Islet precursor cell (in vitro differentiated cells): ENCODE measurements at places on chromosomes 2 and 18.

DNA sequence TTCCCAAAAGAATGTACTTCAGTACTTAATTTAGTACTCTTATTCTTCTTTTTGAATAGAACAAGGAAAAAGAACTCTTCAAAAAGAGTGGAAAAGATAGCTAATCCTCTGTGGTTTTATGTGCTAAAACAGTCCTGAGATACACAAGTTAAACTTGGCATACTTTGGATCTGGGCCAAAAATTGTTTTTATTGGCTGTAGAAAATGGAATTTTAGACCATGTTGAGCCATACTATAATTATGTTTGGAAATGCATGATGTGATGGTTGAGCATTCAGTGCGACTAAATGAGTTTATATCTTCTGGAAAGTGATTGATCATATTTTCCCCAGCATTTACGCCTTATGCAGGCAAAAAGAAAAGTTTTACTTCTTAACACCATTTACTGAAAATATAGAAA lies 18.0 kb upstream of the PDE1A start:
- no peak for DNase-seq

- no peak for DNase-seq
Measured at GRCh38 chr2:168160897-168161296, 86.5 kb downstream of the STK39 start.

GRCh38 chr2:234292205-234292961 lies 204.5 kb downstream of the ARL4C start:
- DNase-seq, result no peak

DNA sequence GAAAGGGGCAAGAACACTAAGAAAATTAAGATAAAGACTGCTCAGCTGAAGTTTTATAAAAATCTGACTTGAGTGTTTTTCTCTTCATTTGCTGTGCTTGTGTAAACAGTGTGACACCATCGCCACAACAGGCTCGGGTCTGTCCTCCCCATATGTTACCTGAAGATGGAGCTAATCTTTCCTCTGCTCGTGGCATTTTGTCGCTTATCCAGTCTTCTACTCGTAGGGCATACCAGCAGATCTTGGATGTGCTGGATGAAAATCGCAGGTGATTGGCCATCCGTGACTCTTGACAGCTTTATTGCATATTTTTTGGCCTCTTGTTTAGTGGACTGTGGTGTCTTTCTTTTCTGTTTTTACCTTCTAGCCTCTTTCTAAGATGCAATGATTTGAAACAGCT lies 22.1 kb downstream of the MFF start:
- DNase-seq, result no peak

DNA sequence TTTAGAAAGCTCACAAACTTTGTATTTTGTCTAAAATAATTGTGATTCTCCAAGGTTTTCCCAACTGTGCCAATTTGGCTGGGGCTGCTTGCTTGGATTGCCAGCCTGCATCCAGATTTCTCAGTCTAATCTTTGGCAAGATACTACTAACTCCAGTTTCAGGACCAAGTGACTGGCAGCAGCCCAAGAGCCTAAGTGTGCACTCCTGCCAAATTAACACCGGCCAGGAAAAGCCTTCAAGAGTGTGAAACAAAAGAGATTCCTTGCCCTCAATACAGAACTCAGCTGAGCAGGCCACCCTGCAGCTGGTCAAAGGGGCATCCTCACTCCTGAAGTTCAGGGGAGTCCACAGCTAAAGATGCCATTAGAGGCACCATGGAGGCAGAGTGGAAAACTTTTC lies 589.0 kb upstream of the ACVR2A start:
- DNase-seq, result no peak

DNA sequence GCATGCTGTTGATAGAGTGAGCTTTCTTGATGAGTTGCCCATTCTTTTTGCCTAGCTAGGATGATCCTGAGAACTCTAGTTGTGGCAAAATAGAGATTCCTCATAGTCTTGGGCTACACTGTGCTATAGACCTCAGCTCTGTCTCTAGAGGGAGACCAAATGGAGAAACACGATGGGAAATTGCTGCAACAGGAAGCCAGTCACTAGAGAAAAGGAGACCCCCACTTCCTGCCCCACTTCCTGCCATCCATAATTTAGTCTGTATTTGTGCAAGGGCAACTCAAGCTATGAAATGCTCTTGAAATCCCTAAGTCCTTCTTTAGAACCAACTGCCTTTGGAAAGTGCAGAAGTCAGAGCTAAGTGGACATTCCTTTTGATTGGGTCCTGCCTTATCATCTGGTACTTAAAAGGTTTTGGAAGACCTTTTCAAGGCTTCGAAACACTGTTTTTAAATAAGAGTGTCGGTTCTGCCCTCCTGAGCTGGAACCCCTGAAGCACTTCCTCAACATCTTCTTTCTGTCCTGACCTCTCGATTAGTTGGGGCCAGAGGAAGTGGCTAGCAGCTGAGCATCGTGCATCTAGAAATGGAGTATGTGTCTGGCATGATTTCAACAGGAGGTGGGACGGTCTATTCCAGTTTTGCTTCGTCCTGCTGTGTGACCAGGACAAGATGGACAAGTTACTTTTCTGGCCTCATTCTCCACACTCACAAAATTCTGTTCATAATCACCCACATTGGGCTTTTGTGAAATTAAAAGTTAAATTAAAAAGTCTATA lies 8.6 kb upstream of the KCNE4 start:
- no peak for DNase-seq

GRCh38 chr2:38581193-38582147 lies 21.3 kb downstream of the HNRNPLL start:
- DNase-seq, result no peak

DNA sequence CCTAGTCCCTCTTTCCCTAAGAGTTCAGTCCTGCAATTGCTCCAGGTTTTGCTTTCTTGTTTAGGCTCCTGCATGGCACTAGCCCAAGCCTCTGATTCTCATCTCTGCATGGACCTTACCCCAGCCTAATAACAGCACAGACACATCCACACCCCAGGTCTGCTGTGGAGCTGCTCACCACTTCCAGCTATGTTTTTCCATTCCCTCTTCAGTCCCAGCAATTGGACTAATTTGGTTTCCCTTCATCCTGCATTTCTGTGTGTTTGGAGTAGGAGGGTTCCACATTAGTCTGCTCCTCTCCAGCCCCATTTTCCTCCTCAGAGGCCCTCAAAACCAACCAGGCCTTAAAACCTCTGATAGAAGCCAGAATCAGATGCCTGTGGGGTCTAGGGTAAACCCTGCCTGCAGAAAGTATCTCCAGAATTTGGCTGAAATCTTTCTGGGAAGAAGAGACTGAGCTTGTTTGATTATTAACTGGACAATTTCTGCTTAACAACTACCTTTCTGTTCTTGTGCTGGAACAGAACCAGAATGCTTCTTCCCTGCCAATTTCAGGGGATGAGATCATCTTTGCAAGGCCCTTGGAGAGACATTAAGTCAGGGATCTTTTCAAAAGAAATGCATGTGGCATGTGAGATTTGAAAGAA lies 95.9 kb downstream of the GFPT1 start:
- no peak for DNase-seq

GRCh38 chr2:117983040-117983439 lies 30.8 kb downstream of the CCDC93 start:
- no peak for DNase-seq

- peak; percentile 50 for DNase-seq
Measured at GRCh38 chr2:129913695-129914495, 65.6 kb upstream of the RAB6C start.

GRCh38 chr18:3056311-3056710 lies 43.4 kb upstream of the LPIN2 start:
- DNase-seq, result peak; percentile 26

GRCh38 chr2:40406485-40407289 lies 45.2 kb downstream of the SLC8A1 start:
- no peak for DNase-seq

GRCh38 chr18:13306583-13306982 lies 88.0 kb downstream of the LDLRAD4 start:
- no peak for DNase-seq

- DNase-seq, result no peak
Measured at GRCh38 chr2:9654452-9655100, 23.8 kb upstream of the YWHAQ start.

DNA sequence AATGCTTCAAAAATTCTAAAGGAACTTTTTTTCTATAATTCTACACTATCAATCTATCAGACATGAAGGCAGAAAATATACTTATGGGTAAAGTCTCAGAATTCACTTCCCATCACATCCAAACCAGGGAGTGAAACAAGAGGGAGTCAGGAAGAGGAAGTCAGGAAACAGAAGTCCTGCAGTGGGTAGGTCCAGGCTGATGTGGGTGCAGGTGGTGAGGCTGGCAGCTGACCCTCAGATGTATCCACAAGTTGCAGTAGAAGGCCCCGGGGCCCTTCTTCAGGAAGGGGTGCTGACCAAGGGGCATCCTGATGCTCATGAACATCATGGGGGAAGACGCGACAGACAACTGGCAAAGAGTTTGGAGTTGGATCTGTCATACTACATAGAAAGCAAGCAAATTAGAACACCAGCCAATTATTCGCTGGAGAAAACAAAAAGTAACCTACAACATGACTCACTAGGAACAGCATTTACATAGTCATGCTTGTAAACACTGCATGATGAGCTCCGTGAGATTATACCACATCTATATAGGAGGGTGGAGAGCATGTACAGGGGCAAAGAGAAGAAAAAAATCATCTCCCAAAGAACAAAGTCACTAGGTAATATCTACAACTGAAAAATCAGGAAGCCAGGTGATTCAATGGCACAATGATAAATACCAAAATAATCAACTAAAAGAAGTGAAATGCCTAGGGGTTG lies 4.2 kb downstream of the UXS1 start:
- no peak for DNase-seq

- DNase-seq, result no peak
Measured at GRCh38 chr2:55609938-55610578, 7.4 kb downstream of the PPP4R3B start.

GRCh38 chr2:28606986-28607441 lies 111.2 kb downstream of the PLB1 start:
- DNase-seq, result peak; percentile 97
